ENCODE measurements at places on chromosomes 1 and 21.

DNA sequence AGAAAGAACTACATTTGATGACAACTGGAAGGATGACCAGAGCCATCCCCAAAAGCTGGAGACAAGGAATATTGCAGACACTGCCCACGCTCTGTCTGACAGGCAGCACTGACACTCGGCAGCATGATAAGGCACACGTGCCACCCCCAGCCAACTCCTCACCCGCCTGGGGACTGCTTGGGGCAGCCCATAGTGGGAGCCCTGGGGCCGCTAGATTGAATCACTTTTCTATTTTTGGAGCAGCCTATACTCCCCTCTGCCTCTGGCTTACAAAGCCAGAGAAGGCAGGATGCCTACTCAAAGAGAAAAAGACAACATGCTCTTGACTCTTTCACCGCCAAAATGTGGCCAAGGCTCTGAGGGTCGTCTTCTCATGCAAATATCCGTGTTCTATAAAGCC, 1.3 kb downstream of the SMG5 start:
- DNase-seq = peak; percentile 78

DNA sequence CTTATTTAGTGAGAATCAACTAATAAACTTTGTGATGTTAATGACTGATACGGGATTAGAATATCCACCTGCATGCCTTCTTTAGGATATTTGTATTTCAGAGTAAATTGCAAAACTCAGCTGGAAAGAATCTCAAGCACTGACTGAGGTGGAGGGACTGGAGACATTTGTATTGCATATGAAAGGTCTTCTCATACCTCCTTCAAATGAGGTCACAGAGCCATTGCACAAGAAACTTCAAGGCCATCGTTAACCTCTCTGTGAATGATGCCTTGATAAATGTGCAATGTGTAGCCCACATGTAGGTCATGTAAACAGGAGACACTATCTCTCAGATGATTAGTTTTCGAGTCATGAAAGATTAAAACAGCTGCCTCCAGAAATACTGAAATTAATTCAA, 531.7 kb upstream of the PLXNA2 start:
- DNase-seq = no peak

GRCh38 chr1:2778220-2778592, 23.3 kb downstream of the TTC34 start:
- no peak for DNase-seq

DNA sequence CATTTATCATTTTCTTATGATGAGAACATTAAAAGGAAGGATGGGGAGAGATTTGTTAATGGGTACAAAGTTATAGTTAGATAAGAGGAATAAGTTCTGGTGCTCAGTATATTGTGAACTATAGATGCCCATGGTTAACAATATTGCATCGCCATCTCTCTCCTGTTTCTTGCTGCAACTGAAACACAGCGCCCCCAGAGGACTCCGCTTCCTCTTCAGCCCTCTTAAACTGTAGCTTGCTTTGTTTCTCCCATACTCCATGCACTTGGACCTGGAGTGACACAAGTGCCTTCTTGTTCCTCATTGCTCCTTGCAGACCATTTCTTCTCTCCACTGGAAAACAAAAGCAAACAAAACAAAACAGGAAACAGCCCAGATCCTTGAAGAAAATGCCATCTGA, 70.1 kb upstream of the NTPCR start:
- DNase-seq = no peak

DNA sequence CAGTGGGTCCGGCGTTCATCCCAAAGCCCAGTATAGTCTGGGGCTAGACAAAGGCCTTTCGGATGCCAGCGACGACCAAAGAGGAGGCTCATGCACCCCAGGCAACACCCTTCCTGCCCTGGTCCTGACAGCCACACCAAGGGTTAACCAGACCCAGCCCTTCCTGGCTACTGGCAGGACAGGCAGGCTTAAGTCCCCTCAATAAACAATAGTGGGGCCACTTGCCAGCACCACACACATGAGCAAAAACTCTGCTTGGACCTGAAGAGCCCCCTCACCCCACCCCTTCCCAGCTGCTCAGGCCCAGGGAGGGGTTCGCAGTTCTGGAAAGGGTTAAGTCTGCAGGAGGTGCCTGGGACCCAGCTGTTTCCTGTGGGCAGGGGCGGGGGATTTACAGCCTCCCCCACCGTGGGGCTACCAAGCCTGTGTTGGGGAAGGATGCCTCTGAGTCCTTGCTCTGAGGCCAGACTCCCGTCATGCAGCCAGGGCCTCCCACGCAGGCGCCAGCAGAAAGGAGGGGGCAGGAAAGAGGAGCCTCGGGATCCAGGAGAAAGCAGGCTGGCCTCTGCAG, 18.2 kb downstream of the PHLDA3 start:
- DNase-seq = no peak

DNA sequence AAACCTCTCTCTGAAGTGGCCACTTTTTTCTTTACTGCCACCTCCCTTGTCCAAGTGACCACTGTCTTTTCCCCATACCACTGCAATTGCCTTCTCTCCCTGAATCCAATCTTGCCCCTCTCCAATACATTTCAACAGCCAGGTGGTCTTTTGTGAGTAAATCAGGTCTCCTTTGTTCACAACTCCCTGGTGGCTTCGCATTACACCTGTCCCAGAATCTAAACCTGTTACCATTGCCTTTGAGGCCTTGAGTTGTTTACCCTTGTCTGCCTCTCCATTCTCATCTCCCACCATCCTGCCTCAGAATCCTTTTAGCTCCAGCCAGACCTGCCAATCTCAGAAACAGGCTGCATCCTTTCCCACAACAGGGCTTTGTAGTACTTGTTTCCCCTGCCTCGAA, 21.8 kb upstream of the DYNLT5 start:
- DNase-seq = no peak

- DNase-seq = no peak
These were observed 1147.6 kb upstream of the ADGRL4 start for GRCh38 chr1:80154176-80154575.

DNA sequence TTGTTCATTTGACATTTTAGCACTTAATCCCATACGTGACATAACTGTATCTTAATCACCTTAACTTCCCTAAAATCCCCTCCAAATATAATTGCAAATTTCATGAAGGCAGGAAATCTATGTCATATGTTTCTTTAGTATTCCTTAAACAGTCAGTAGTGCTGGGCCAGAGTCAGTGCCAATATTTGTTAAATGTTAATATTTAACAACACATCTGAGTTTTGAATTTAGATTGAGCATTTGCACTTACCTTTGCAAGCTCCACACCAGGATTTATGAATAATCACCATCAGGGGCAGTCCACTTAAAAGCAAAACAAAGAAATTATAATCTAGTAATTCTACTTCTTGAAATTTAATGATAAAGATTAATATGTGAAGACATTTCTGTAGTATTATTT, 5.3 kb downstream of the KTI12 start:
- DNase-seq = no peak

GRCh38 chr1:81259625-81260411, 540.9 kb upstream of the ADGRL2 start:
- no peak for DNase-seq

DNA sequence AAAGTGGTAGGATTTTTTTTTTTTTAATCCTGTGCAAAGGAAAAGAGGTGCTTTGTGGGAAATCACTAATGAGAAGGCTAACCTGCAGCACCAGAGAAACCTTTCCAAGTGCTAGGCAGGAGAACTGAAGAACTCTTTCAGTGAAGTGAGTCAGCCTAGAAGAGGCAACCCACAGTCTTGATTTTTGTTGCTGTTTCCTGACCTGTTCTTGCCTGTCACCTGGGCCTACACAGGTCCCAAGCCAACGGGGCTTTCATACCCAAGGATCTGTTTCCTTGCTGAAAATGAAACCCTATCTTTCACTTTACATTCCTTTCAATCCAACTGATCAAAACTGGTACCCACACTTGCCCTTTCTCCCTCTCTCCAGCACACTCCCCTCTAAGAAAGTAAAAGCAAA, 7.1 kb upstream of the IKBKE start:
- no peak for DNase-seq

- DNase-seq = no peak
These were observed 43.2 kb upstream of the ADGRL2 start for GRCh38 chr1:81757398-81758020.

DNA sequence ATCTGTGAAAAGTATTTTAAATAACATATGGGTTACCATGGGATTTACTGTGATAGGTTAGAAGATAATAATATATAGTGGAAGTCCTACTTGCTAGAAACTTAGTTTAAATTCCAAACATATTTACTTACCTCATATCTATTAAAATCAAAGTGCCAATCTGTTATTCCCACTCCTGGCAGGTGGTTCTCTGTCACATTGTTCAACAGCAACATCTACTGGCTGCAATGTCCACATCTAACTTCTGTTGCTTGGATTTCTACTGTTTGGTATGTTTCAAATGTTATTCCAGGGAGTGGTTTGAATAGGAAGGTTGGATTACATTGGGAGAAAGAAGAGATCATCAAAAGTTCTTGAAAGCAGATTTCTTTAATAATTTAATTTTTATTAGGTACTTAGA, 122.5 kb upstream of the NCAM2 start:
- no peak for DNase-seq

GRCh38 chr1:2078170-2078569, 28.0 kb downstream of the PRKCZ start:
- no peak for DNase-seq

DNA sequence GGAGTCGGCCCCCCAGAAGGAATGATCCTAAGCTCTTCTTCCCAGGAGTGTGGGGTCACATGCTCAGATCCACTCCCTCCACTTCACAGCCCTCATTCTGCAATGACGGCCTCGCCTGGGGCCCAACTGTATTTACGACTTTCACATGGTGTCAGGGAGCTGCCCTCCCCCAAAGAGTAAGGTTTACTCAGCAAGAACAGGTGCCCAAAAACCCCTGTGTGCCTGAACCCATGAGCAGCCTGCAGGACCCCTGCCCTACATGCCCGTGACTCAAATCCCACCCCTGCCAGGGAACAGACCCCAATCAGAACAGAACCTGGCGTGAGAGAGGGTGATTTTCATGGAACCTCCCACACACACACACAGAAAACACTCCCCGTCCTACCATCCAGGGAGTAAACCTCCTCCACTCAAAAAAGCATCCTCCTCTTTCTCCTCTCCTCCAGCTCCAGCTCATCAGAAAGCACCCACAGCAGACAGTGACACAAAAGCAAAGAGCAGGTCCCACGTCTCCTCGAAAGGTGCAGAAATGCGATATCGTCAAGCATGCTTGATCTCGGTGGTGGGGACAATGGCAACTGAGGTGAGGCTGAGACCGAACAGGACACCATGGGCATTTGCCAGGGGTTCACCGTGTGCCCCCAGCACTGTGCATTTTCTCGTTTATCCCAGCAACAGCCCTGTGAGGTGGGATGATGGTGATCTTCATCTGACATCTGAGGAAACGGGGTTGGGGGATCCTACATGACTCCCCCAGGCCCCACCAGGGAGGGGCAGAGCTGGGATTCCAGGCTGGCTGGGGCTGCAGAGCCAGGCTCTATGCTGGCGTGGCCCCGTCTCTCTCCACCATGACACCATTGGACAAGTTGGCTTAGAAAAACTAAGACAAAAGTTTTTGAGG, 397.9 kb downstream of the NPHP4 start:
- peak; percentile 20 for DNase-seq

DNA sequence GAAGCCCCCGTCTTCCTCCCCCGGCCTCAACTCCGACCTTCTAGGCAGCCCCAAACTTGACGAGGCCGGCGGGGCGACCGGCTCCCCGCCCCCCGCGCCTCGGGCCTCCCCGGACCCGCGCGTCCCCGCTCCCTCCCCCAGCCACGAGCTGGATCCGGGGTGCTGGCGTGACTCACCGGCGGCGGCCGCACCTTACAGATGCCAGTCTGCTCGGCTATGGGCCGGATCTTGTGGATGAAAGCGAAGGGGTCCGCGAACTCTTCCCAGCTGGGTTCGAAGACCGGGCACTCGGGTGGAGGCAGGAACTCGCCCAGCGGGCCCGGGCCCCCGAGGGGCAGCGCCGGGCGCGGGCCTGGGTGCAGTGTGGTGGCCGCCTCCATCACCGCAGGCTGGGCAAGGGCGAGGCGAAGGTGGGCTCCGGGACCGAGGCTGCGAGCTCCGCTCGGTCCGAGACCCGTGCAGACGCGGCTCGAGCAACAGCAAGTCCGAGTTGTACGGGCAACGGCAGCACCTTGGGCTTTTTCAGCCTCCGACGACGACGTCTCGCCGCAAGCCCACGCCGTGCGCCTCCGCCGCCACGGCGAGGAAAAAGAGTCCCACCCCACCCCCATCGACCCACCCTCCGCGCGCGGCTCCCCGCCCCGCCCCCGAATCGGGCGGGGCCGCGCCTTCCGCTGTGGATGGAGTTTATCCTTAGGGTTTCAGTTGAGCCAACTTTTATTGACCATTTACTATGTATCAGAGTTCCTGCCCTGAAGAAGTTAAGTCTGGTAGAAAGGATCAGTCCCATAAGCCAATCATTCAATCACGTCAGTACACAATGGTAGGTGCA, at the start of gene KDM5B:
KDM5B (minus strand) TSS at position 496 of the 832 bp plus-strand sequence; CDS start at position 380, 116 bp downstream.
- peak; percentile 79 for DNase-seq

- no peak for DNase-seq
These were observed 12.3 kb downstream of the OR2T11 start for GRCh38 chr1:248622570-248623001.

DNA sequence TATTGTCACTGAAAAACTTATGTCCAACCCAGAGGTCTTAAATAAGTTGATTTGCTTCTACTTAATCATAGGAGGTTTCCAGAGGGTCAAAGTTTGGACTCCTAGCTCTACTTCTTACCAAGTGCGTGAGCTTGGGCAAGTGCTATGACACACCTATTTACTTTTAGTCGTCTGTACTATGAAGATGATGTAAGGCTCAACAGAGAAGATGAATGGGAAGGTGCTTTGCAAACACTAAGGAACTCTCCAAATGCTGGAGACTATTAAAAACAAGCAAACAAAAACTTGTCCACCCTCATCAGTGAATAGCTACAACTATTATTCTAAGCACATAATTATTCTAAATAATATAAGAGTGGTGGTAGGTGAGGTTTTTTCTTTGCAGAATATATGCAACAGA, 232.3 kb upstream of the USP24 start:
- DNase-seq = no peak

- DNase-seq = no peak
These were observed 26.4 kb upstream of the EEIG2 start for GRCh38 chr1:108533351-108534083.

- DNase-seq = no peak
These were observed 55.3 kb upstream of the RGS21 start for GRCh38 chr1:192261476-192261875.

- no peak for DNase-seq
These were observed 54.4 kb downstream of the TIAM1 start for GRCh38 chr21:31289702-31290101.

GRCh38 chr1:183164963-183165362, 21.1 kb upstream of the LAMC2 start:
- no peak for DNase-seq

Data from activated CD8-positive, alpha-beta memory T cell treated with anti-CD3 and anti-CD28 coated beads, Interleukin-2, amount 50 U/mL, for 48 hours (primary cell).